ENCODE measurements at places on chromosomes 1 and 21. TPM values are rescaled to one million over a fixed set of nuclear protein-coding genes. Genes with fewer than 3 reads are reported as not detected.

PAPPA2 gene
- 50.3 TPM for polyA plus RNA-seq

PLEKHN1 gene
- polyA plus RNA-seq: 0.70 TPM

DNA sequence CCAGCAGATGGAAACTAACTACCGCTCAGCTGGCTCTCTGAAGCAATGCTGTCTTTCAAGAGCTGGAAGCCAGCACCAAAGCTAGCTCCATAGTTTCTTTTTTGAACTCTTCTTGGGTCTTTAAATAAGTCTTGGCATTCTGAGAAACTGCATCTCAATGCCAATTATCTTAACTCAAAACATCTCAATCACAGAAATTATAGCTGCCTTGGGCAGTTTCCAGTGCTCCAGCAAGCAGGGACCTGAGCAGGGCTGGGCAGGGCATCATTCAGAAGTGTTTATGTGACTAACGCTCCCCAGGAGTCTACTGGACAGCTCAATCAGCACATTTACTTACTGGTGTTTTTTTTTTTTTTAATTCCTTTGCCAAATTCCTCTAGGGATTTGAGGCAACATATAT is 18.3 kb upstream of the PADI4 start:
- no peak for DNase-seq

GRCh38 chr1:8189931-8190483 is 127.9 kb upstream of the SLC45A1 start:
- no peak for DNase-seq

MYOG gene
- polyA plus RNA-seq: 0.17 TPM
